Chondrocyte (in vitro differentiated cells): ENCODE measurements at places on chromosomes 2 and 18.

- no peak for DNase-seq
- H3K4me1 ChIP-seq = peaks cover 59% of the 10 kb centered on the region
- peaks cover 6% of the 10 kb centered on the region for H3K27me3 ChIP-seq
- no peak overlapping the region for H3K4me3 ChIP-seq
- peaks cover 4% of the 10 kb centered on the region for H3K36me3 ChIP-seq
- no peak overlapping the region for H3K27ac ChIP-seq
Observed at GRCh38 chr2:216829533-216829932, 30.3 kb downstream of the TNP1 start.

DNA sequence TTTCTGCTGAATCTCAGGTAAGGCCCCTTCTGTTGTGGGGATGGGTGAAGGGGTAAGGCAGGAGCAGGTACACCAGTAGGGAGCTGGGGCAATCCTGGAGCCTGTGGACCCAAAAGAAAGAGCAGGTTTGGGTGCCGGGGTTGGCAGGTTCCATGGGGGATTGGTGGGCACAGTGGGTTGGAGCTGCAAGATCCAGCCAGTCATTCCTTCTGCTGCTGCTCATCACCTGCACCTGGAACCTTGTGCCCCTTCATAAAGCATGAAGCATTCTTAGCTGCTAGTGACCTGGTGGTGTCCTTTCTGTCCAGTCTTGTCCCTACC, 24.9 kb downstream of the FHOD3 start:
- H3K27me3 ChIP-seq = peaks cover 11% of the 10 kb centered on the region
- peaks cover 11% of the 10 kb centered on the region for H3K4me1 ChIP-seq

- no peaks in the 10 kb centered on the region for H3K27me3 ChIP-seq
- no peak overlapping the region for H3K4me3 ChIP-seq
- DNase-seq = no peak
- no peak overlapping the region for H3K27ac ChIP-seq
- H3K4me1 ChIP-seq = peaks cover 68% of the 10 kb centered on the region
- H3K36me3 ChIP-seq = no peaks in the 10 kb centered on the region
Observed at GRCh38 chr2:102060047-102060446, 68.3 kb downstream of the IL1R2 start.

GRCh38 chr2:40243581-40244187, 208.2 kb downstream of the SLC8A1 start:
- H3K36me3 ChIP-seq = no peaks in the 10 kb centered on the region
- DNase-seq = no peak
- peak overlapping the region; percentile 23 for H3K4me3 ChIP-seq

- no peak for DNase-seq
- H3K27me3 ChIP-seq = peaks cover 63% of the 10 kb centered on the region
- no peak overlapping the region for H3K4me3 ChIP-seq
- H3K4me1 ChIP-seq = peaks cover 6% of the 10 kb centered on the region
- H3K36me3 ChIP-seq = peaks cover 2% of the 10 kb centered on the region
Observed at GRCh38 chr2:11985817-11986566, 239.6 kb downstream of the LPIN1 start.

DNA sequence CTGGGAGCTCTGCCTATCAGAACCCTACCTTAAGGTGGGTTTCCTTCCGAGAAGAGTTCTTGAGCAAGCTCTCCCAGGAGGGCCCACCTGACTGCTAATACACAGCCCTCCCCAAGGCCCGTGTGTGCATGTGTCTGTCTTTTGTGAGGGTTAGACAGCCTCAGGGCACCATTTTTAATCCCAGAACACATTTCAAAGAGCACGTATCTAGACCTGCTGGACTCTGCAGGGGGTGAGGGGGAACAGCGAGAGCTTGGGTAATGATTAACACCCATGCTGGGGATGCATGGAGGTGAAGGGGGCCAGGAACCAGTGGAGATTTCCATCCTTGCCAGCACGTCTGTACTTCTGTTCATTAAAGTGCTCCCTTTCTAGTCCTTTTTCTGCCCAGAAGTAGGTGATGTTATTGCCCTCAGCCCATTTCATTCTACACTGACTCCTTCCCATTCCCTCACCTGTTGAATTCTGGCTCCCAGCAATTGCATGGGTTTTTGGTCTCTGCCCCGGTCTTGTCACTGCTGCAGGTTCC, 6.5 kb downstream of the TMEM37 start:
- no peaks in the 10 kb centered on the region for H3K4me1 ChIP-seq
- no peak overlapping the region for H3K27ac ChIP-seq
- peaks cover 47% of the 10 kb centered on the region for H3K27me3 ChIP-seq
- H3K36me3 ChIP-seq = no peaks in the 10 kb centered on the region
- DNase-seq = no peak

DNA sequence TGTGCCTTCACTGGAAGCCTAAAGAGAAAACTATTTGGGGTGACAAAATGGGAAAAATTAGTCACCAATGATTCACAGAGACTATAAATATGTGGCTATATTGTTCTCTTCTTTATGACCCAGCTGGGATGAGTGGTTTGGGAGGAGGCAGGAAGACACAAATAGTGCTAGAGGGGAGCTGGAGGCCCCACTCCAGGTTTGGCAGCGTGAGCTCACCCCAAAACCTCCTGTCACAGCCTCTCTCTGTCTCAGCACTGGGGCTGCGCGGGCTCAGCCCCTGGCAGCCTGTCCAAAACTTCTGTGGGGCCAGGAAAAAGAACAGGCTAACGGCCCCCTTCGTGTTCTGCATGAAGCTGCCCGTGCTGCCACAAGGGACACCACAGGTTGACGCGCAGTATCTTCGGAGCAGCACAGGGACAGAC, 73.2 kb upstream of the LCLAT1 start:
- no peaks in the 10 kb centered on the region for H3K27me3 ChIP-seq
- peak overlapping the region; percentile 79 for H3K27ac ChIP-seq
- no peaks in the 10 kb centered on the region for H3K36me3 ChIP-seq
- peaks cover 32% of the 10 kb centered on the region for H3K4me1 ChIP-seq

DNA sequence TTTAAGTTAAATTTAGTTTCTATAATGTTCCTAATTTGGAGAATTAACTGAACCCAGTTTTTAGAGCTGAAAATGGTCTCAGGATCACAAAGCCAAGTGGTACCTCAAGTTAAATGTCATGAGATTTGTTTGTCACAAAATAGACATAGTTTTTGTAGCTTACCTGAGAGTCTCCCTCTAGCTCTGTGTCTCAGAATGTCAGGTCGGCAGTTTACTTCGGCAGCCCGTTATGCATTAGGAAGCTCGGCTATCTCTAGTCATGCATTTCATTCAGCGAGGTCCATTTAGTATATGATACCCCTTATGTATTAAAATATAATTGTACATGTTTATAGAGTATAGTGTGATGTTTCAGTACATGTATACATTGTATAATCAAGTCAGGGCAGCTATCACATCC, 155.6 kb downstream of the EML6 start:
- no peak overlapping the region for H3K4me3 ChIP-seq
- no peaks in the 10 kb centered on the region for H3K4me1 ChIP-seq
- peaks cover 2% of the 10 kb centered on the region for H3K27me3 ChIP-seq
- H3K36me3 ChIP-seq = peaks cover 2% of the 10 kb centered on the region
- H3K27ac ChIP-seq = no peak overlapping the region

DNA sequence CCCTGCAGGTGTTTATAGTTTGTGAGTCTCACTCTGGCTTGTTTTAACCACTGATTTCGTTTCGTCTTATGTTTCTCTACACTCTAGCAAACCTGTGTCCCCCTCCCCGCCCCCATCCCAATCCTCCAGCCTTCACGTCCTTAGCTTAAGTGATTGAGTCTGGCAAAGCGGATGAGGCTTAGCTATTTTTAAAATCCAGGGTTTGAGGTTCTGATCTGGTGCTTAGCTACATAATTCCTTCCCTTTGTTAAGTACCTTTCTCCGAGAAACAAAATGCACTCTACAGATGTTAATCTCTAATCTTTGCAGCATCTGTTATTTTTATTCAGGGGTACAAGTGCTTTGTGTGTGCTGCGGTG, 7.8 kb downstream of the AGAP1 start:
- no peak for DNase-seq
- no peaks in the 10 kb centered on the region for H3K27me3 ChIP-seq
- peak overlapping the region; percentile 79 for H3K27ac ChIP-seq
- H3K36me3 ChIP-seq = peaks cover 1% of the 10 kb centered on the region

GRCh38 chr2:39584283-39584965, 81.3 kb upstream of the TMEM178A start:
- no peak overlapping the region for H3K4me3 ChIP-seq
- no peak for DNase-seq
- no peak overlapping the region for H3K27ac ChIP-seq
- H3K36me3 ChIP-seq = peaks cover 9% of the 10 kb centered on the region
- H3K4me1 ChIP-seq = peaks cover 12% of the 10 kb centered on the region
- no peaks in the 10 kb centered on the region for H3K27me3 ChIP-seq

- H3K4me3 ChIP-seq = peak overlapping the region; percentile 39
- no peaks in the 10 kb centered on the region for H3K36me3 ChIP-seq
- no peak for DNase-seq
- H3K27me3 ChIP-seq = no peaks in the 10 kb centered on the region
Observed at GRCh38 chr2:190791347-190791975, 89.2 kb upstream of the GLS start.
